SW 1271 (cell line): ENCODE measurements at places on chromosomes 11 and 22.

DNA sequence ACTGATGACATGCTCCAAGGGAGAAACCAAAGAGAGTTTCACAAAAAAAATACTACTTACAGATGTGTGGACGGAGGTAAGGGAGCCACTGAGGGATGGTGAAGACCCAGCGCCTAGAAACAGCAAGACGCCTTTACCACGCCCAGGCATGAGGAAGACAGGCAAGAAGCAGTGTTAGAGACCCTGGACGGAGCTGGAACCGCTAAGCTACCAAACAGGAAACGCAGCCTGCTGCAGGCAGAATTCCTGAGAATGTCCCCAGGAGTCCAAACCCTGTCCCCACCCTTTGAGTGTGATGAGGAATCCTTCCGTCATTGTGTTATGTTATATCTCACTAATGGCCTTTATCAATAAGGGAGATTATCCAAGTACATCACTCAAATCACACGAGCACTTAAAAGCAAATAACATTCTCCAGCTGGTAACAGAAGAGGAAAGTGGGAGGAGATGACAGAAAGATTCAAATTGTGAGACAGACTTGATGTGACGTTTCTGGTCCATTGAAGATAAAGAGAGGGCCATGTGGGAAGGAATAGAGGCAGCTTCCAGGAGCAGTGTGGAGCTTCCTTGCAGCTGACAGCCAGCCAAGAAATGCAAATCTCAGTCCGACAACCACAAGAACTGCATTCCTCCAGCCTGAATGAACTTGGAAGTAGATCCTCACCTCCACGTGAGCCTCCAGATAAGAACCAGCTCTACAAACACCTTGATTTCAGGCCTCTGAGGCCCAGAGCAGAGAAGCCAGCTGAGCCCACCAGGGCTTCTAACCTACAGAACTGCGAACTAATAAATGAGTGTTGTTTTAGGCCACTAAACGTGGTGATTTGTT, 19.1 kb downstream of the FAM181B start:
- DNase-seq = no peak

DNA sequence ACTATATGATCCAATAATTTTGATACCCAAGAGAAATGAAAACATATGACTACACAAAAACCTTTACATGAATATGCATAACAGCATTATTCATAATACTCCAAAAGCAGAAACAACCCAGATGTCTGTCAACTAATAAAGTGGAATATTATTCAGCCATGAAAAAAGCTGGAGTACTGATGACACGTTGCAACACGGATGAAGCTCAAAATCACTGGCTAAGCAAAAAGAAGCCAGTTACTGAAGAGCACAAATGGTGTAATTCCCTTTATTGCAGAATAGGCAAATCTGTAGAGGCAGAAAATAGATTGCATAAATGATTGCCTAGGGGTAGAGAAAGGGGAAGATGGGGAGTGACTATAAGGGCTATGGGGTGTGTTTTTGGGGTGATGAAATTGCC, 117.6 kb upstream of the FGF3 start:
- no peak for DNase-seq

GRCh38 chr11:102345904-102346303, 1.1 kb upstream of the BIRC2 start:
- peak; percentile 94 for DNase-seq

GRCh38 chr11:59671471-59671870, 2.6 kb upstream of the PATL1 start:
- no peak for DNase-seq

- DNase-seq = no peak
Measured at GRCh38 chr22:45510376-45511232, 7.9 kb downstream of the FBLN1 start.

DNA sequence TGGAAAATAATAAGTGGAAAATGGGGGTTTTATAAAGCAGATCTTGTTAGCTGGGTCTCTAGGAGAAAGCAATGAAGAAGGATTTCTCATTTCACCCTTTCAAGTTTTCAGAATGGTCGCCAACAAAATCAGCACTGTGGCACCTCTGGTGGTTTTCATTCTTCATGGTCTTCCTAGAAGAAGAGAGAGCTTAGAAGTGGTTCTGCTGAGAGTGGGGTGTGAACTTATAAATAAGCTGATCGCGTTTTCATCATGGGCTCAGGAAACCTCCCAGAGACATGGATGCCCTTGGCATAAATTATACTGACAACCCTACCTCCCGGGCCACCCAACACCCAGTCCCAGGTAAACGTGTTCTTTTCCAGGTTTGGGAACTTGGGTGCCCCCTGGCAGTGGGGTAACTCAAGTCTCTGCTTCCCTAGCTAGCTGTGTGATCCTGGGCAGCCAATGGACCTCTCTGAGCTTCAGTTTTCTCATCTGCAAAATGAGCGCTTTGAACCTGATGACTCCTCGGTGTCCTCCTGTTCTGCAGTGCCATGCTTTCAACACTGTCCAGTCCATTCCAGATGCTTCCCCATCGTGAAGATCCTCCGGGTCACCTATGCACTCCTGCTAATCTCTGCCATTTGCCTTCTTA, 72.6 kb upstream of the GRAMD1B start:
- DNase-seq = no peak

- DNase-seq = no peak
Measured at GRCh38 chr11:35063488-35063931, 75.5 kb upstream of the CD44 start.

- no peak for DNase-seq
Measured at GRCh38 chr11:19580646-19581045, 132.0 kb upstream of the NAV2 start.

GRCh38 chr22:25482868-25483639, 81.4 kb upstream of the GRK3 start:
- no peak for DNase-seq

GRCh38 chr11:122100037-122100755, 15.8 kb downstream of the BLID start:
- peak; percentile 48 for DNase-seq

- no peak for DNase-seq
Measured at GRCh38 chr11:17014833-17015626, 816 bp upstream of the PLEKHA7 start.

DNA sequence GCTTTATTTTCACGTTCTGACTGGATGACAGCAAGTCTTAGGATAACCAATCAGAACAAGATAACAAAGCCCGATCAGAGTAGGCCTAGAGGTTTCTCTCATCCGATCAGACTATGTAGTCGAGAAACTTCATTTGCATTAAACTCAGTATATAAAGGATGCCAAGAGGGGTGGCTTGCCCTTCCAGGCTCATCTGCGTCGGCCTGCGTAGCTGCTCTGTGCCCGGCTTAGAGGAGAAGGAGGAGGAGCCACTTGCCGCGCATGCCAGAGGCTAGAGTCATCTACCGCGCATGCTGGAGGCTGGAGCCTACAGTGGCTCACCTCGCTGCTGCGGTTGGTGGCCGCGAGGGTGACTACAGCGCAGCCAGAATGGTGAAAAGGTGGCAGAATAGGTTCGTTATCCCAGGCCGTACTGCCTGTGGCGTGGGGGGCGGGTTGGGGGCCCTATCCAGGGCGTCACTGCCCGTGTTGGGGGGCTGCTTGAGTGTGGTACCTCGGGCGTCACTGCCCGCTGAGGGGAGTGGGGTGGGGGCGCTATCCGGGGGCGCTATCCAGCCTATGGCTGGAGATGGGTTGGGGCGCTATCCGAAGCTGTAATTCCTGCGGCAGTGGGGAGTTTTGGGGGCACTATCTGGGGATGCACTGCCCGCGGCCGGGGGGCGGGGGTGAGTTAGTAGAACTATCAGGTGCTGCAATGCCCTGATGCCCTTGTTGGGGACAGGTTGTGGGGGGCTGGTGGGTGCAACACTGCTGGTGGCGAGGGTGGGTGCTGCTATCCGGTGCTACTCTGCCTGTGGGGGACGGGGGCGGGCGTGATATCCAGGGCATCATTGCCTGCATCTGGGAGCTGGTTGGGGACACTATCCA, at the start of gene RFPL2:
Gene RFPL2 (minus strand): TSS at position 218 of the 867 bp plus-strand sequence. CDS start 2,622 bp downstream, outside the sequence.
- DNase-seq = peak; percentile 56

- no peak for DNase-seq
Measured at GRCh38 chr11:32444186-32444585, 8.8 kb upstream of the WT1 start.

GRCh38 chr11:67644042-67644441, 4.5 kb upstream of the TBX10 start:
- DNase-seq = no peak

DNA sequence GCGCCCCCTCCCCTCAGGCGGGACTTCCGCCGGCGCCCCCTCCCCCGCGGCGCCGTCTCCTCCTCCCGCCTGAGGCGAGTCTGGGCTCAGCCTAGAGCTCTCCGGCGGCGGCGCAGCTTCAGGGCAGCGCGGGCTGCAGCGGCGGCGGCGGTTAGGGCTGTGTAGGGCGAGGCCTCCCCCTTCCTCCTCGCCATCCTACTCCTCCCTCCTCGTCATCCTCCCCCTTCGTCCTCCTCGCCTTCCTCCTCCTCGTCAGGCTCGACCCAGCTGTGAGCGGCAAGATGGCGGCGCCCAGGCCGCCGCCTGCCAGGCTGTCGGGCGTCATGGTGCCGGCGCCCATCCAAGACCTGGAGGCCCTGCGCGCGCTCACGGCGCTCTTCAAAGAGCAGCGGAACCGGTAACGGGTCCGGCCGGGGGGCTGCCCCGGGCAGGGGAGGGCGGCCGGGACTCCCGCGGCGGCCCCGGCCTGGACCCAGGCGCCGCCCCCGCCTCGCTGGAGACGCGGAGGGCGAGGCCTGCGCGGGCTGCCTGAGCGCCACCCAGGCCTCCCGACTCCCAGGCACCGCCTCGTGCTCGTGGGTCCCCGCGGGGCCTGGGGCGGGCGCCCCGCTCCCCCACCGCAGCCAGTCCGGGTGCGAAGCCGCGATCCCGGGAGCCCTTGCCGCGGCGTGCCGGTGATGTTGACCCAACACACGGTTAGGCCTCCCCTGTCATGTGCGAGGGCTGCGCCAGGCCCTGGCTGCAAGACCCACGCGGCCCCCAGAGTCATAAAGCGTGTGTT, at the start of gene ATXN10:
Gene ATXN10 (plus strand): TSS at position 52 of the 781 bp plus-strand sequence. CDS start 230 bp downstream, at position 282.
- no peak for DNase-seq
